ENCODE measurements at places on chromosomes 13 and 19. TPM values are rescaled to one million over a fixed set of nuclear protein-coding genes. Genes with fewer than 3 reads are reported as not detected.

Gene PTGER1
- 0.11 TPM for total RNA-seq

Gene KIR2DL1
- not detected for total RNA-seq

Gene SMIM17
- total RNA-seq: 13.8 TPM

Gene NLRP12
- total RNA-seq: 0.11 TPM

Gene LHB
- not detected for total RNA-seq

Gene GPR12
- total RNA-seq: 2.6 TPM

Gene UPK1A
- not detected for total RNA-seq

Gene PLK5
- total RNA-seq: 0.66 TPM

Gene PGLYRP1
- total RNA-seq: not detected

Gene CEACAM20
- not detected for total RNA-seq

Gene PBX4
- 4.3 TPM for total RNA-seq

Gene ZNF714
- total RNA-seq: 35.3 TPM

Gene NLRP4
- not detected for total RNA-seq

Gene SHISA7
- total RNA-seq: 5.2 TPM

Gene CLEC11A
- total RNA-seq: 44.7 TPM

Gene SIGLEC7
- total RNA-seq: 0.94 TPM

Gene GARRE1
- total RNA-seq: 25.8 TPM

Gene C19orf67
- total RNA-seq: not detected

GRCh38 chr13:46181840-46182490 is at the start of gene LCP1:
Gene LCP1, minus strand, starts transcription at chr13:46182177. Its CDS starts 22,515 bp downstream, at chr13:46159662.
- DNase-seq: no peak

DNA sequence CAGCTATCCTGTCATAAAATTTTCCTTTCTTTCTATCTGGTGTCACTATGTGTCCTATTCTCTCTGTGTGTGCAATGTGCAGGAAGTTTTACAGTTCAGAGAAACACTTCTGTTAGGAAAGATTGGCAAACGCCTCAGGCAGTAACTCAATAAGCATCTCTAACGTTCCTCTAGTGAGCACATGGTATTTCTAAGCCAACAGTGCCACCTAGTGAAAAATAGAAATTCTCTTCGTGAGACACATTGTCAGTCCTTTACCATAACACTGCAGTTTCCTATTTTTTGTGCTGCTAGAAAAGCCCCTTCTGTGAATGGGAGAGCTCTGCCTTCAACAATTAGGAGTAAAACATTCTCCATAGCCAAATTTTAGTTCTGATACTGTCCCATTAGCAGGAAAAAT is 50.7 kb downstream of the ZNF723 start:
- no peak for DNase-seq

GRCh38 chr13:113792236-113792770 is 33.3 kb downstream of the TMEM255B start:
- no peak for DNase-seq

DNA sequence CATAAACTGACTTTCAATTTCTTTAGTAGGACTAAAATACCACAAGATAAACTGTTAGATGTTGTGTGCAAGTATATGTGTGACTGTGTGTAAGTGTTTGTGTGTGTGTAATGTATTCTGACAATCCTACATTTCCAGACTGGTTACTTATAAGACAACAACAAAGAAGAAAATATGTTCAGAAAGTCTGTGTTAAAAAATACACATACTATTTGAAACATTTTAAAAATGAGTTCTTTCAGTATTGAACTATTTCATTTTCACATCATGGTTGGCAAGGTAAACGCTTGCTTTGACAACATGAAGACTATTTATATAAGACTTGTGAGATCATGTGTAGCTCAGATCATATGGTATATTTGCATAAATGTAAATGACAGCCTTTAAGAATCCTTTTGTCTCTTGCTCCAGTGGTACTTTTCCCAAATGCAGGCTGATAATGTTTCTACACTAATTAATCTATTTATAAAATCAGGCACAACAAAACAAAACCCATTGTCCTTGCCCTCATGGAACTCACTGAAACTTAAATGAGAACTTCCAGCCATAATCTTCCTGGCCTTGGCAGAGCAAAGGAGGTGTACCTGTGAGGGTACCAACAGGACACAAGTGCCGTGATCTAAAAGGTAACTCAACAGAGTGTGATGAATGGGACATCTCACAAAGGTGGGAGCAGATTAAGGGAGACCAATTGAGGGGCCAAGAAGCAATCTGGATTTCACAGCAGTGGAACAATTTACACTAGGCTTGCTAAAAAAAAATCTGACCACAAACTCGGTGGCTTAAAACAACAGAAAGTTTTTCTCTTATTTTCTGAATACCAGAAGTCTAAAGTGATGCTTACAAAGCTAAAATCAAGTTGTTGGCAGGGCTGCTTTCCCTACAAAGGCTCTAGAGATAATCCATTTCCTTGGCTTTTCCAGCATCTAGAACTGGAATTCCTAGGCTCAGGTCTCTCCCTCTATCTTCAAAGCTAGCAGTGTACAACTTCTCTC is 349.0 kb downstream of the TBC1D4 start:
- DNase-seq: no peak

DNA sequence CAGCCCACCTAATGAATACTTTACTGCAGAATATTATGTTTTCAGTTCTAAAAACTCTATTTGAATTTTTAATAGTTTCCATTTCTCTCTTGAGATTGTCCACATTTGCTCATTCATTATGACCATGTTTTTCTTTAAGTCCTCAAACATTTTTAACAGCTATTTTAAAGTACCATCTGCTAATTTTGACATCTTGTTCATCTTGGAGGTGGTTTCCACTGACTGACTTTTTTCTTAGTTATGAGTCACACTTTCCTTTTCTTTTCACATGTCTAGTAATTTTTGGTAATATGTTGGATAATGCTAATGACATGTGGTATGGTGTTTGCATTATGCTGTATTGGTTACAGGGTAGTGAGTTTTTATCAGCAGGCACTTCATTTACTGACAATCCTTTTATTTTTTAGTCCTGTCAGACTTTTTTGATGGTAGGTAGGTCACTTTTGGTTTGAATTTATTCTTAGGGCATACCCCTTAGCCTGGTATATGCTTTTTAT is 15.4 kb upstream of the ESD start:
- no peak for DNase-seq

DNA sequence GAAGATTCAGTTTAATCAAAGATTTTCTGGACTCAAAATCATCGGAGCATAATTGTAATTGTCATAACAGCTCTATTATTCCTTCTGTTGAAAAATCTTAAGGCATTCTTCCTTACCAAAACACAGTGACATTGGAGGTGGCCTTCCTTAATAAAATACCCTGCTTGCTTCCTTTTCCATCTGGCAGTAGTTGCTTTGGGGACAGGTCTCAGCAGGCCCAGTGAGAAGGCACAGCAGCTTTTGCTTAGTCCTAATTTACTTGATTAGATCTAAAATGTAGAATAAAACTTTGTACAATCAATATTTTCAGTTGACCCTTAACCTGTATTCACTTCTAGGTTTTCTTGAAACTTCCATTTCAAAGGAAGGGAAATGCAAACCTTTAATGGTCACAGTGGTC is 471.6 kb downstream of the PCDH20 start:
- no peak for DNase-seq

GRCh38 chr13:51914137-51914493 is 52.3 kb downstream of the CCDC70 start:
- no peak for DNase-seq

- no peak for DNase-seq
These were observed 223.1 kb upstream of the TSHZ3 start for GRCh38 chr19:31572102-31572975.

GRCh38 chr13:78299832-78300623 is 303.3 kb downstream of the POU4F1 start:
- no peak for DNase-seq

GRCh38 chr13:44031555-44031954 is 151.9 kb downstream of the LACC1 start:
- DNase-seq: no peak

DNA sequence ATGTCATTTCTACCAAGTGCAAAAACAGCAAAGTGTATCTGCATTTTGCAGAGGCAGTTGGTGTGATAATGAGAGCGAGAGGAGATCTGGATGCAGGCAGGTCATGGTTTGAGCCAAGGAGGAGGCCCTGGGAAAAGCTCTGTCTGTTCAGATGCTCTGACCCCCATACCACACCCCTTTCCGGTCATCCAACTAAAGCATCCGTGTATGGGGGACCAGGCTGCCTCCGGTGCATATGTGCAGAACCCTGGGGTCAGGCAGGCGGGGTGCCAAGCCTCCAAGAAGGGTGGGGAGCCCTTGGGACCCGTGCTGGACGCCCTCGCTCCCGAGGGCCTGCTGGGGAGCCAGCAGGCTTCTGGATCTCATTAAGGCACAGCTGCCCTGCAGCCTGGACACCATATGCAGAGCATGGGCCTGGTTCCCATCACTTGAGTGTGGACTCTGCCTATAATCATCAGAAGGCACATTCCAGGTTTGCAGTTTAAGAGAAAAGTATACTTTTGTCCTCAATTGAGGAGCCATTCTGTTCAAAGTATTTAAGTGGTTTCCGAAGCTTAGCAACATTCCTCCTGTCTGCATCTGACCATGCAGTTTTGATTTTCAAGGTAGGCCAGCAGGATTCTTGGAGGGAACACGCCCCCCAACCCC is 56.1 kb downstream of the ALOX5AP start:
- no peak for DNase-seq

GRCh38 chr19:28299649-28300048 is 913.3 kb downstream of the UQCRFS1 start:
- no peak for DNase-seq

GRCh38 chr19:48900477-48901406 is 630 bp downstream of the NUCB1 start:
- DNase-seq: no peak

DNA sequence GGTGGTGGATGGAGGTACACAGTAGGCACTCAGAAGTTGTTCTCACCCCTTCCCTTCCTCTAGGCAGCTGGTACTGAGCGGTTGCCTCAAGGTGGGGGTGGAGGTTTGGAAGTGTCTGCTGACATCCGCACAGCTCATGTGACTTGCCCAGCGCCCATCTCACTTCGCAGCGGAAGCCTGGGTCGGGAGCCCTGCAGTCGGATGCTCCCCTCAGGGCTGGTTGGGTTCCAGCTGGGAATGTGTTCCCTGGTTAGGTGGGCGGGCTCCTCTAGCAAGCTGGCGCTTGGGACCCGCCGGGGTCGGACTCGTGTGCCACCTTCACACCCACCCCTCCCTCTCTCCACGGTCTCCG is 10.2 kb downstream of the PPP1R37 start:
- DNase-seq: no peak

GRCh38 chr13:44759384-44760360 is 183.5 kb upstream of the TSC22D1 start:
- DNase-seq: no peak

- DNase-seq: no peak
These were observed 2.6 kb upstream of the TIMM13 start for GRCh38 chr19:2429917-2430535.

GRCh38 chr13:83546476-83546875 is 335.8 kb downstream of the SLITRK1 start:
- no peak for DNase-seq

- no peak for DNase-seq
These were observed 34.9 kb downstream of the STARD13 start for GRCh38 chr13:33250609-33251008.

GRCh38 chr13:111875915-111876314 is 191.0 kb upstream of the SOX1 start:
- no peak for DNase-seq

GRCh38 chr19:44879309-44880065 is 11.6 kb upstream of the TOMM40 start:
- no peak for DNase-seq

DNA sequence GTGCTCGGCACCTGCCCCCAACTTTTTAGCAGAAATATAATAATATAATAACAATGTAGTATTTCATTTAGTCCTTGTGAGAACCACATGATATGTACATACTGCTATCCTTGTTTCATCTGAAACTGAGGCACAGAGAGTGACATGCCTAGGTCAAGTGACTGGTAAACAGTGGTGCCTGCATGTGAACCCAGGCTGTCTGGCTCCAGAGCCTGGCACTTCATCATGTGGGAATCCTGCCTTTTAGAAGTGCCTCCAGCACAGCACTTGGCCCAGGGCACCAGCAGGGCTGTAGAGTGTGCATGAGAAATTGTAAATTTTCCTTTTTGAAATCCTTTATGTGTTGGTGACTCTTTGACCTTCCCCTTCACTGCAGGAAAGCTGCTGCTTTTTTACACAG is 27.4 kb downstream of the PRAM1 start:
- no peak for DNase-seq

GRCh38 chr19:38203197-38203596 is 20.8 kb downstream of the DPF1 start:
- DNase-seq: no peak

DNA sequence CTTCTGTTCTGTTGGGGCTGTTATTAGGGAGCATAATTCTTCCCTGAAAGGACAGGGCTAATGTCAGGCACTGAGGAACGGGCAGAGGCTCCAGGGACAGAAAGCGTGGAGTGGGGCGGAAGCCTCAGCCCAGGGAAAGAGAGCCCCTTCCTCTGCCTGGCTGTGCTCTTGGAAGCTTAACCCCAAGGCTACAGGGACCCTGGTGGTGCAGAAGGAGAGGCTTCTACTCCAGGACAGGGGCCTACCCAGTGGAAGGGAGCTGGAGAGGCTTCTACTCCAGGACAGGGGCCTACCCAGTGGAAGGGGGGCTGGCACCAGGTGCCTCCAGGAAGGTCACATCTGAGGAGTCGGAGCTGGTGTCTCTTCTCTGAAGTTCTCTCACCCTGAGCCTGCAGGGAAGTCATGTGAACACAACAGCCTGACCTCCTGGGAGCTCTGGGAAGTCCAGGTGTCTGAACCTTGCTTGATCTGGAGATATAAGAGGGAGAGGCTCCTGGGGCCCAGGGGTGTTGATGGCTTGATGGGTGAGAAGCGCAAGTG is 159.5 kb upstream of the SOX1 start:
- DNase-seq: no peak

DNA sequence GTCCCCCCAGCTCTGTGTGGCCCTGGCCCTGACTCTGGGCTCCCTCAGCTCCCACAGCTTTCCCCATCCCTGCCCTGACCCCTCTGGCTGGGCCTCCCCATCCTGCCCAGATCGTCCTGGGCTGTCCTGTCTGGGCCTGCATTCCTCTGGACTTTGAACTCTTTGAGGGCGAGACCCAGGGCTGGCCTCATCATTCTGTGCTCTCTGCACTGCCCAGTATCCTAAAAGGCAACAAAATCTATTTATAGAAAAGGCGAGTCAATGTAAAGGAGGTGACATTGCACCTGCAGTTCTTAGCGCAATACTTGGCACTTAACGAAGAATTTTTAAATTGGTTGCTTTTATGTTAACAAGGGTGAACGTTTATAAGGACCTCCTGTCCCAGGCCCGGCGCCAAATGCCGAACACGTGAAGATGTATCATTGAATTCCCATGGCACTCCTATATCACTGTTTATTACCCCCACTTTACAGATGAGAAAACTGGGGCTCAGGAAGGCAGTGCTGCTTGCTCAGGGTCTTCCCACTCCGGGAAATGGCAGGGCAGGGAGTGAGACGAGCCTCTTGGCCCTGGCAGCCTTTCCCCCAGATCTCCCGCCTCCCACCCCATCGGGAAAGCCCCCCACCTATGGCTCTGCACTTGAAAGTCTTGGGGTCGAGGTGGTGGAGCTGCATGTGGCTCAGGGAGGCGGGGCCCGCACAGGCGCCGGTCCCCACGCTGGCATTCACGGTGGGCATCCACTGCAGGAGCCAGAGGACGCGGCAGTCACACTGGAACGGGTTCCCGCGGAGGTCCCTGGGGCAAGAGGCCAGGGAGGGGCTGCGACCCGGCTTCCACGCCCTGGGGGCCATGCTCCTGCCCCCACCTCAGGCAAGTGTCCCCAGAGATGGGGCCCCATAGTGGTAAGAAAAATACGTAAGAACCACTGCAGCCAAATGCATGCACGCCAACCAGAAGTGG is 3.8 kb downstream of the LGI4 start:
- DNase-seq: no peak
